ENCODE measurements at places on chromosomes 13 and 19.

GRCh38 chr13:28117689-28118377 lies 17.5 kb upstream of the FLT3 start:
- no peak for DNase-seq

GRCh38 chr19:2716275-2716650 lies 4.9 kb downstream of the DIRAS1 start:
- no peak for DNase-seq

DNA sequence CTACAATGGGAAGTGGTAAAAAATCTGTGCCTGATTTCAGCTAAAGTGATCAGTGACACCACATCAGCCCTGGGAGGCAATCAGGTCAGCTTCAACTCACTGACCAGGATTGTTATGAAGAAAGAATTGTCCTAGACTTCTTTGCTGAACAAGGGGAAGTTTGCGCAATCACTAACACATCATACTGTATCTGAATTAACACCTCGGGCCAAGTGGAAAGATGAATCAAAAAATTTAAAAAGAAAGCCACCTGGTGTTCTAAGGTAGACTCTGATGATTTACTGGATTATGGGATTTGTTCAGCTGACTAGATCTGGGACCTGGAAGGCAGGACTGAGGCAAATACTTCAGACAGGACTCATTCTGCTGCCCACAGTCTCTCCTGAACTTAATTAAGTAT lies 161.8 kb downstream of the DIAPH3 start:
- DNase-seq, result no peak

DNA sequence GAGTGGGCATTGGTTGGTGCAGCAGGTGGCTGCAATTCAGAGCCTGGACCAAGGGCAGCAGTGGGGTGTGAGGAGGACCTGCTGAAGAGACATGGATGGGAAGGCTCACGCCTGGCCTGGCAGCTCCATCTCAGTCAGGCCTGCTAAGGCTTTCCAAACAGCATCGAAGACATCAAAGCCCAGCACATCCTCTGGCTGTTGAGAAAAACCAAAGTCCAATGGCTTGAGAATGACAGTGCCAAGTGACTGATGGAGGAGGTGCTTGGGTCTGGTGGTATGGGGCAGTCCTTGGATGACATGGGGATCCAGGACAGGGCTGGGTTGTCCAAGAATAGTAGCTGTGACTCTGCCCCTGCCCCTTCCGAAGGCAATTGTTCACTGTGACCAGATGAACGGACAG lies 19.0 kb upstream of the XPO4 start:
- DNase-seq, result no peak

- peak; percentile 27 for DNase-seq
Measured at GRCh38 chr19:28443361-28443760, 769.6 kb downstream of the UQCRFS1 start.

GRCh38 chr19:50580970-50581634 lies 12.9 kb upstream of the LRRC4B start:
- DNase-seq, result no peak

- DNase-seq, result no peak
Measured at GRCh38 chr13:101773062-101773461, 320.6 kb downstream of the ITGBL1 start.

DNA sequence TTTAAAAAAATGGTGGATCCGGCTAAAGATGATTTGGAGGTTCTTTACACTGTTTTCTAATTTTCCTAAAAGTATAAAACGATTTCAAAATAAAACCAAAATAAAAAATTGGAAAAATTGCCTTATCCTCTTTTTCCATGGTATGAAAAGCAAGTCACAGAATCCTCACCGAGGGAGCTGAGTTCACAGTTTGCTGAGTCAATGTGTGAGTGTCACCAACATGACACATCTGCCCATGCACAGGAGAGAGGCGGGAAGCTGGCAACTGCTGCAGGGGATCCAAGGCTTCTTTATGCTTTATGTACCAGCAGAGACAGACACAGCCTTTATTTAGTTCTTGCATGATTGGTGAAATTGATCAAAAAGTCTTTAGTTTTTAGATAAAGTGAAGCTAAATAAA lies 157.8 kb downstream of the TNFSF13B start:
- DNase-seq, result no peak

- DNase-seq, result peak; percentile 77
Measured at GRCh38 chr19:49441210-49441959, at the start of gene SLC17A7. Gene SLC17A7 (minus strand): TSS chr19:49441527. CDS start chr19:49441379, 148 bp downstream.

DNA sequence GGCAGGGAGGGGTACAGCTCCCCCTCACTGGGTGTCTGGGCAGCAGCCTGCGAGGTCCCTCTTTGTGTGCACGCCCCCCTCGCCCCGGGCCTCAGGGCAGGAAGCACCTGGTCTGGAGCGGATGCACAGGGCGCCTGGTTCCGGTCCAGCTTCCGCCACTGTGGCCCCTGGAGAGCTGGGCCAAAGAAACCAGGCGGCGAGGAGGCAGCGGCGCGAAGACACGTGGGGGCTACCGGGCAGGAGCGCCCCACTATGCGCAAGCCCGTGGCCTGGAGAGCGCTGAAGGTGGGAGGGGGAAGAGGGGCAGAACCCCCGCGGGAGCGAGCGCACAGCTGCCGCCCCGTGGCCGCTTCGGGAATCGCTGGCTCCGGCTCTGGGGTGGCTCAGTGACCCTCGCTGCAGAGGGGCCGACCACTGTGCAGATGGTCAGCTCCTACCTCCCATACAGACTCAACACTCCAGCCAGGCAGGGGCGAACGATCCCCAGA lies 1.7 kb upstream of the LYL1 start:
- DNase-seq, result peak; percentile 77

DNA sequence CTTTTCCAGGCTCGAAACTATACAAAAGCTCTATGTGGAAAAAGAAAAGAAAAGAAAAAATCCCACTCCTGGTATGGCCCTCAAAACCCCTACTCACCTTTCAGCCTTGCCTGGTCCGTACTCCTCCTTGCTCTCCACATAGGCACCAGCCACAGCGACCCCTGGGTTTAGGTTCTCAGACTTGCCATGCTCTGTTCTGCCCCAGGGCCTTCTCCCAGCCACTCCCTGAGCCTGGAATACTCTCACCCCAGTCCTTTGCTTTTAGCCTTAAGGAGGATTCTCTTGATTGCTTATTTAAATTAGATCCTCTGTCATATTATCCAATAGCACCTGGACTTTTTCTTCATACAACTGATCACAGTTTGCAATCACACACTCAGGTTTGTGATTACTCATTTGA lies 522.5 kb downstream of the DIAPH3 start:
- DNase-seq, result no peak

GRCh38 chr13:91878491-91878890 lies 480.1 kb downstream of the GPC5 start:
- DNase-seq, result no peak

GRCh38 chr19:17405250-17406045 lies at the start of gene BST2:
Gene BST2 (minus strand): TSS chr19:17405630. CDS start chr19:17405575, 55 bp downstream.
- DNase-seq, result no peak

- no peak for DNase-seq
Measured at GRCh38 chr19:47758443-47758804, 13.1 kb downstream of the NOP53 start.
